ENCODE measurements at places on chromosomes 1 and 21.

GRCh38 chr1:46489638-46490405 lies at the start of gene DMBX1:
Gene DMBX1, plus strand, starts transcription at chr1:46489836. Its CDS starts 17,175 bp downstream, at chr1:46507011.
- DNase-seq: no peak

GRCh38 chr1:210527091-210527490 lies 198.4 kb downstream of the HHAT start:
- no peak for DNase-seq

GRCh38 chr1:157132616-157133167 lies 5.5 kb downstream of the ETV3 start:
- DNase-seq: no peak

DNA sequence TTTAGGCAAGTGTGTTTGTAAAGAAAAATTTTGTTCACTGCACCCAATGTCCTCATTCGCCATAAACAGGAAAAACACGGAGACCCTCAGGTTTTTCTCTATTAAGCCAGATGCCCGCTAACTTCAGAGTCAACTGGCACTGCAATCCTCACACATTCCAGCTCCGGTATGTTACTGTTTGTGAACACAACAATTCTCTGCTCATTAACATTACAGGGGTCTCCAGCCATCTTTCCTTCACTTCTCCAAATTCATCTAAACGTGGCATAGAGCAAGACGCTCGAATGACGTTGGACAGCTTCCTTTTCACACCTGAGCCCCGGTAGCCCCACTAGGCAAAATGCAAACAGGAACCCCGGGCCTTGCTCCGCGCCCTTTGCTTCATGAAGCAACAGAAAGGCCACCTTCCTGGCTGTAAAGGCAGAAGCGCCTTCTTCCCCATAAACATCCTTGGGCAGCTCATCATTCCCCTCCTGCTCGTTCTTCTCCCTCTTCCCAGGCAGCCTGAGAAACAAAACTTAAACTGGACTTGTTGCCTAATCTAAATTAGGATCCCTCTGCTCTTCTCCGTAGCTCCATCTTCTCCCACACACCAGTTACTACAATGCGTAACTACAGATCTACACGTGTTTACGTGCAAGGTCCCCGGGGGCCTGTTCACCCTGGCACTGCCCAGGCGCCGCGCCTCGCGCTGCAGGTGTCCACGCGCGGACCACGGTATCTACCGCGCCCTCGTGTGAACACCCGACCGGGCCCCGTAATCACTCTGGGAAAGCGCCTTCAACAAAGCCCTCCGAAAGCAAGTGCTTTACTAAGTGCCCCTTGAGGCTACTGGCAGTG lies 1.2 kb downstream of the LBR start:
- DNase-seq: peak; percentile 46

DNA sequence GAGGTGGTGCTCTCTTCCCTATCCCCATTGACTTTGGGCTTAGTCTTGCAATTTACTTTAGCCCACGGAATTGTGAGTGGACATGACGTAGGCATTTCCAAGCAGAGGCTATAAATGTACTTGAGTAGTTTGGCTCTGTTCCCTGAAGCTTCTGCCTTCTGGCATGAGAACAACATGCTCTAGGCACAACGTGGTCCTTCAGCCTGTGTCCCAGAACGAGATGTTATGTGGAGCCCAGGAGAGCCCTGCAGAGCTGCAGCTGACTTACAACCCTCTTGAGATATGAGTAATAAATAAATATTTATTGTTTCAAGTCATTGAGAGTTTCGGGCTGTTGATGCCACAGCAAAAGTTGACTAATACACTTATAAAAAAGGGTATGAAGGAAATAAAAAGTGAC lies 105.2 kb upstream of the HMGB4 start:
- no peak for DNase-seq

DNA sequence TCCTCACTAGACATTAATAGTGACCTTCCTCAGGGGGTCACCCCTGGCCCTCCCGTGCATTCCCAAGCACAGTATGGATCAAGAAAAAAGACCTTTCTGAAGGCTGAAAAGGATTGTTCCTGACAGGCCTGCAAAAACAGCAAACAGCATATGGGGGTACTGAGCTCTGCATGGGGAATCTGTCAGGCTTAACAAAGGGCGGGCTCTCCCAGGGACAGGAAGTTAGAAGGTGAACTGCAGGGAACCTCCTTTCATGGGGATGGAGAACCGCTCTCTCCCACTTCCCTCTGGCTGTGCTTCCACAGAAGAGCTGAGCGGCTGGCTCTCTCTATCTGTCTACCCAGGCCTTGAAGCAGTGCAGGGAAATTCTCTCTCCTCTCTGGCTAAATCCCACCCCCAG lies 91.7 kb downstream of the DTL start:
- DNase-seq: no peak

DNA sequence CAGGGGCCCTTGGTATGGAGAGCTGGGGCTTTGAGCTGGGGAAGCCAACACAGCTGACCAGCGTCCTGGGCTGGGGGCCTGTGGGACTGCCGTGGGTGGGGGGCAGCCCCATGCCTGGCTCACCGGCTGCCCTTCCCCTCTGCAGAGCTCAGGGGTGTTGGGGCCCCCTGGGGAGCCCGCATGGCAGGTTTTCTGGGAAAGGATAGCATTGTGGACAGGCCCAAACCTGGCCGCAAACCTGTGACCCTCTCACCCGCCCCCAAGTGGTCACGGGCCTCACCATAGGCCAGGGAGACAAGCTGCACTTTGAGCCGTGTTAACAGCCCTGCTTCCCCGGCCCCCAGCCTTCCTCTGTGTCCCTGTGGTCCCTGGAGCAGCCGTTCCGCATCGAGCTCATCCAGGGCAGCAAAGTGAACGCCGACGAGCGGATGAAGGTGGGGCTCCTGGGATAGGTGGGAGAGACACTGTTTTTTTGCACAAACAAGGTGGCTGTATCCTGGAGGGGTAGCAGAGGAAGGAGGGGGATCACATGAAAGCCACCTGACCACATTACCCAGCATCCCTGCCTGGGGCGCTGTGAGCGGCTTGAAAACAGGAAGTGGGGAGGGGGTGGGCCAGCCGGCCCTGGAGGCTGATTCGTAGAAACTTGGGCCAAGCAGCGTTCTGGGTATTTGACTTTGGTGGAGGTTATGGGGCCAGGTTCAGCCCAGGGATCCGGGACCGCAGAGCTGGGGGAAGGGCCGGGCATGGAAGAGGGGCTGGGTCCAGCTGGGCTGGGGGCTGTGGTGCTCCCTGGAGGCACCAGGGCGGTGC lies 65.9 kb downstream of the PIK3CD start:
- DNase-seq: peak; percentile 86

DNA sequence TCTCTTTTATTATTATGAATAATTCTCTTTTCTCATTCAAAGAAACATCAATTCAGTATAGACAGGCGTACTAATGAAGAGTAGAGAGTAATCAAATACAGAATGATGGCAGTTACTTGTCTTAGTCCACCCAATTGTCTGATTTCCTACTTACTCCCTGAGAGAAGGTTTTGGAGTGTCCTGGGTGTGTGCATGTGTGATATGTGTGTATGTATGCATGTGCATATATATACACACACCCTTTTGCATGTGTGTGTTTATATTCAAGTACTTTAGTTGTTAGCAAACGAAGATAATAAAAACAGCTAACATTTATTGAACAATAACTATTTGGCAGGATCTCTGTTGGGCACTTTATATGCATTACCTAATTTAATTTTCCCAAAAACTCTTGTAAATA lies 63.2 kb upstream of the CCDC190 start:
- DNase-seq: no peak

GRCh38 chr1:228782662-228783417 lies 47.6 kb downstream of the RHOU start:
- no peak for DNase-seq

DNA sequence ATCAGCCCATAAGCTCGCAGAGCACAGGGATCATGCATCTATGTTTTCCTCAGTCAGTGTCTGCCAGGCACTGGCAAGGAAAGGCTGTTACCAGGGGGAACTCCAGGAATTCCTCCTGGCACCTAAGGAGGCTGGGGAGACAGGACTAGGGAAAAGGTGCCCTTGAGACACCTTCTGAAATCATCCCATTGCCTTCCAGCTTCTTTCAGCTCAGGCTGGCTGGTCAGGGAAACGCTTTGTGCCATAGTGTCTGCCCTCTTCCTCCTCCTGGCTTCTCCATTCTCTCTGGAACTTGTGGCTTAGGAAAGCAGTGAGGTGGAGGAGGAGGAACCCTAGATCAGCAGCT lies 13.8 kb downstream of the LMNA start:
- no peak for DNase-seq

- peak; percentile 72 for DNase-seq
Observed at GRCh38 chr1:153617663-153618062, 1.5 kb upstream of the S100A14 start.

DNA sequence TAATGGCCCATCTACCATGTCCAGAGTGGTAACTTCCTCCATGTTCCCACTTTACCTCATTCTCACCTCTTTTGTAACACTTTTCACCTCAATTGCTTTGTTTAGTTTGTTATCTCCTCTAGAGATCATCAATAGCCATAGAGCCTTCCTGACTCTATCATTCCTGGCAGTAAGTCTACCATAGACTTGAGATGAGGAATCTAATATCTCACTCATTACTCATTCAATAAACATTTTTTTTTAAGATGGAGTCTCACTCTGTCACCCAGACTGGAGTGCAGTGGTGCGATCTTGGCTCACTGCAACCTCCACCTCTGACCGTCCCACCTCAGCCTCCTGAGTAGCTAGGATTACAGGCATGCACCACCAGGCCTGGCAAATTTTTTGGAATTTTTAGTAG lies 7.1 kb downstream of the NMNAT2 start:
- DNase-seq: no peak

DNA sequence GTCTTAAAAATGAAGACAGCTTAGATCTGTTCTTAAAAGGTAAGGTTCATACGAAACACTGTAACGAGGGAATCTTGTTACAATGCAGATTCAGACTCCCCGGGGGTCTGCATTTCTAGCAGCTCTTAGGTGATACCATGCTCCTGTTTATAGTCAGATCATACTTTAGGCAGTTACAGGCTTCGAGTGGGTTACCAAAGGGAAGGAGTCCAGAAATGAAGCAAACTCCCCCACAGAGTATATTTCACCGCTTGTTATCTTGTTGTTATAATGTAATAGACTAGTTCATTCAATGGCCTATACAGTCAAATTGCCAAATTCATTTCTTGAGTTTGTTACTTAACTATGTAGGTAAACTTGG lies 601.1 kb downstream of the USP25 start:
- no peak for DNase-seq

- DNase-seq: no peak
Observed at GRCh38 chr1:247085310-247085709, 6.7 kb upstream of the ZNF670 start.

DNA sequence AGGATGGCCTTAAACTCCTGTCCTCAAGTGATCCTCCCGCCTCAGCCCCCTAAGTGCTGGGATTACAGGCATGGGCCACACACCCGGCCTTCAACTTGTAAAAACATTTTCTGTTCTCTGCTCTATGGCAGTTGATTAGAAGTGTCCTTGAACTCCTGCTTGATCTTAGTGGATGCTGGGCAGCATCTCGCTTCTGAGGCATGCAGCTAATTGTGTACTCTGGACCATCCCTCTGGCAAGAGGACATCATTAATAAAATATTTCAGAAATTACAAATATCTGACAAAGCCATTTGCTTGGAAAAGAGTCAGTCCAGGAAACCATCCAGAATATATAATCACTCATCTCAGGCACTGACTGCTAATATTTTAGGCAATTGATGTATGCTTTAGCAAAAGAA lies 8.1 kb downstream of the NGF start:
- no peak for DNase-seq

DNA sequence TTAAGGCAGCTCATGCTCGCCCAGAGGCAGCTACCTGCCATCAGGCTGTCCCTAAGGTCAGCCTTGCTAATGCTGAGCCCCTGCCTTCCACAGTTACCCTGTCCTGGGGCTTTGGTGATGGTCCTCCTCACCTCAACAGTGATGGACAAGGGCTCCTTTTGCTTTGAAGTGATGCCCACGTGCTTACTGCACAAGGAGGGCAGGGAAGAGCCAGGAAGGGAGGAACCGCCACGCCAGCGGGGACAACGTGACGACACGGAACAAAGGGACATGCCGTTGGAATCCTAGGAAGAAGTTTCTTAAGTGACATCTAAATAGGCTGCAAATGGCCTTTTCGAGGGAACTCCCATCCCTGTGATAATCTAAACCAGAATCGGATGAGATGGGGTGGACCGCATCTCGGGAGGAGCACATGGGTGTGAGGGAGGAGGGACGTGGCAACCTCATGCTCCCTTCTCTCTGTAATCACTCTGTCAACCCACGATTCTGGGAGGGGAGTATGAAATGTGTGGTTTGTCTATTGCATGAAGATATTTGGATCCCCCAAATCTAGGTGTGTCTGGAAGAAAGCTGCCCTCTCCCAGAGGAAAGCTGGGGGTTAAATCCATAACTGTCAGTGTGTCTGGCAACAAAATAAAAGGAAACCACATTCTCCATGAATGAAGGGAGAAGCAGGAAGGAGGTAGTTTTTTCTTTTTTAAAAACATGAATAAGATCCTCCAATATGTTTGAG lies 110.9 kb upstream of the IRF2BP2 start:
- no peak for DNase-seq

GRCh38 chr1:22329148-22329515 lies 122.5 kb upstream of the ZBTB40 start:
- no peak for DNase-seq

DNA sequence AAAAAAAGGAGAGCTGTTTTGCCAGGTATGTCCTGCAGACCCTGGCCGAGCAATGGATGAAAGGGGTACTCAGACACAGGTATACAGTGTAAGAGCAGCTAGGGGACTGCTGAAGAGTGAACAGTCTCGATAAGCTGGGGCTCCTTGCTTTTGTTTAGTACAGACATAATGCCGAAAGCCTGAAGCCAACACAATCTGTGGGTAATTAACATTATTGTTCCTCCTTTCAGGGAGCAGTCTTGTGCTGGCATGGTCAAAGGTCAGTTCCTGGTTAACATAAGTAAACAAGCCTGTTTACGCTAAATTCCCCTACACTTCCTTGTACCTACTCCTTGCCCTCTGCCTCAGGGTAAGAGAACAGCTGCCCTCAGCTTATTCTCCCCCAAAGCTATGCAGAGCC lies 272.3 kb upstream of the ST6GALNAC5 start:
- no peak for DNase-seq

DNA sequence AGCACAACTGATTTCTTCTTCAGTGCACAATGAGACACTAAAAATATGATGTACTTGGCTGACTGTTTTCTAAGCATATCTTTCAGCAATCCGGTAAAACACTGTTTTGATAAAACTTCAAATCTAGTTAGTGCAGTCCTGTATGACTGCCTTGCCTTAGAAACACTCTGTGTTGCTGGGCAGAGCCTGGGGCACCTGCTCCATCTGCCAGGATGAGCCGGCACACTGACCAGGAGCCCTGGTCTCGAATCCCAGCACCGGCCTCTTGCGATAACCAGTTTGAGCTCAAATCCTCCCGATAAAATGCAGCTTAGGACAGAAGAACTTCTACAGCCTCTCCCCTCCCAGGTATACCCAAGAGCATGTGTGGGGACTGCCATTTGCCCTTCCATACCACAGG lies 199.5 kb downstream of the SIPA1L2 start:
- DNase-seq: no peak

GRCh38 chr1:56562891-56563452 lies 16.4 kb downstream of the PLPP3 start:
- DNase-seq: no peak

Measured in NK-92 treated with Interleukin-12 subunit alpha and Interleukin-12 subunit beta, amount 100 ng/mL, for 24 hours (cell line).